ENCODE measurements at places on chromosomes 1 and 21.

GRCh38 chr1:64282351-64282750 lies 78.9 kb downstream of the UBE2U start:
- no peak for DNase-seq

DNA sequence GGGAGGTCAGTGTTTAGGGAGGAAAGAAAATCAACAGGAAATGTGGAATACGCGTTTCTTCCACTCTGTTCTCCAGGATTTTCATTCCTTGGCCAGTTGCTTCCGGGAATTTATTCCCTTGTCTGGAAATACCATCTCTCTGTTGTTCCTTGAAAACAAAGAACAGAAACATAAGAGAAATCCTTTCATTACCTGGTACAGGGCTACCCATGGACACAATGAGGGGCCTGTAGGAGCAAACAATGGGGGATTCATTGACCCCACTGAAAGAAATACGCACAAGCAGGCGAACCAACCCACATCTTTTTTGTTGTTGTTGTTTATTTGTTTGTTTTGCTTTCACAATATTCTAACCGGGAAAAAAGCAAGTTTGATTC lies 20.0 kb upstream of the BACE2 start:
- DNase-seq, result no peak

- DNase-seq, result peak; percentile 86
Observed at GRCh38 chr1:2044510-2045319, 5.5 kb upstream of the PRKCZ start.

- DNase-seq, result no peak
Observed at GRCh38 chr1:179870870-179871269, 6.7 kb downstream of the TOR1AIP2 start.

DNA sequence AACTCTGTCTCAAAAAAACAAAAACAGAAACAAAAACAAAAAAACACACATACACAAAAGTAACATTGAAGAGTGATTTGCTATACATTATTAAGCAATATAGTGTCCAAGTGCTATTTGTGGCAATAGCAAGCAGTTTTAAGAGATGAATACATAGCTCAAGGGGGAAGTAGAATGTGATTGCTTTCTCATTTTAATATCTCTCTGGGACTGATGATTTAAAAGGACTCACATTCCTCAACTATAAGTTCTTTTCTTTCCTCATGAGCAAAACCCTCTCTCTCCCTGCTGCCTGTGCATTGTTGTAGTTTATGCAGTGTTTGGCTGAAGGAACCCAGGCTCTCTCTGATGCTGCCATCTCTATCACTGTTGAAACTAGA lies 47.0 kb upstream of the CSF1 start:
- DNase-seq, result no peak

- DNase-seq, result no peak
Observed at GRCh38 chr1:179030130-179030529, 4.4 kb downstream of the FAM20B start.

- no peak for DNase-seq
Observed at GRCh38 chr1:198640174-198640573, 1.3 kb downstream of the PTPRC start.

DNA sequence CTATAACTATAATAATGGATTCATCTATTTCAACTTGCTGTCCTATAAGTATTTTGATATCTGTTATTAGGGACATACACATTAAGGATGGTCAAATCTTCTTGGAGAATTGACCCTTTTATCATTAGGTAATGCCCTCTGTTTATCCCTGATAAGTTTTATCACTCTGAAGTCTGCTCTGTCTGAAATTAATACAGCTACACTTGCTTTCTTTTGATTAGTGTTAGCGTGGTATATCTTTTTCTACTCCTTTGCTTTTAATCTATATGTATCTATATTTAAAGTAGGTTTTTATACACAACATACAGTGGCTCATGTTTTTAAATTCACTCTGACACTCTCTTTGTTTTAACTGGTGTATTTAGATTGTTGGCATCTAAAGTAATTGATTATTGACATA lies 69.9 kb upstream of the EXO1 start:
- DNase-seq, result no peak

GRCh38 chr1:110393286-110393685 lies 2.5 kb upstream of the SLC16A4 start:
- DNase-seq, result no peak

GRCh38 chr1:229552732-229553131 lies 5.8 kb downstream of the ABCB10 start:
- DNase-seq, result no peak

GRCh38 chr1:65953170-65953569 lies 160.5 kb downstream of the PDE4B start:
- no peak for DNase-seq

- DNase-seq, result no peak
Observed at GRCh38 chr1:226576601-226577000, 28.0 kb downstream of the STUM start.

- DNase-seq, result no peak
Observed at GRCh38 chr1:75136921-75137641, 2.9 kb downstream of the LHX8 start.

DNA sequence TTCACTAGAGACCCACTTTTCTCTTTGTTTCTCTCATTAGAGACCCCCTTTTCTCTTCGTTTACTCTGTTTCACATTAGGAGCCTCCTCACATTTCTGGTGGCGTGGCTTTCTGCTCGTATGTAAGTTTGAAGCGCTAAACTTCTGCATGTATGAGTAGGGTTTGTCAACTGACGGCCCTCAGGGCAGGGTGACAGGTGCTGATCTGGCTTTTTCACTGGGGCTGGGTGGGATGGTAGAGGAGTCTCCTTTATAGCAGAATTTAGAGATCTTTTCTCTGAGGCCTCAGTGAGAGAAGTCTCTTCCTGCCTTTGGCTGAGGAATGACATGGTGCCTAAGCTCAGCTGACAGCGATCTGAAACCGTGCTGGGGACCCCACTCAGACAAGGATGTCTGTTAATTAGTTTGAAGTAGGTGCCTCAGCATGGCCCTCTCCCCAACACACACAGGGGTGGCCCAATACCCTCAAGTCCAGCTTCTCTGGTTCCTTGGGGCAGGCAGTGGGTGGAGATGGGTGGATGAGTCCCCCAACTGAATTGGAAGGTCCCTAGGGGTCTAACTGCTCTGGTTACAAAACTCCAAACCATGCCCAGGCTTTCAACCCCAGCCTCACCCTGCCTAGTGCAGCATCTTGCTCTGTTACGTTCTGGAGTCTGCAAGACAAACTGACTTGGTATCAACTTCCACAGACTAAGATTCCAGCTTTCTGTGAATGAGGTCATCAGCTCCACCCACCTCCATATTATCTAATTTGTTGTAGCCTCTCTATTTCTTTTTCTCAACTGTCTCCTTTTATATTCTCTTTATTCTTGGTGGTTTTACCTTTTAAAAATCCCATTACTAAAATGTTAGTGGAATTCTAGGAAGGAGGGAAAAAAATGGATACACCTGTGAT lies 3.2 kb downstream of the SLC1A7 start:
- no peak for DNase-seq

GRCh38 chr1:178486100-178487069 lies 10.4 kb downstream of the CLEC20A start:
- DNase-seq, result no peak

DNA sequence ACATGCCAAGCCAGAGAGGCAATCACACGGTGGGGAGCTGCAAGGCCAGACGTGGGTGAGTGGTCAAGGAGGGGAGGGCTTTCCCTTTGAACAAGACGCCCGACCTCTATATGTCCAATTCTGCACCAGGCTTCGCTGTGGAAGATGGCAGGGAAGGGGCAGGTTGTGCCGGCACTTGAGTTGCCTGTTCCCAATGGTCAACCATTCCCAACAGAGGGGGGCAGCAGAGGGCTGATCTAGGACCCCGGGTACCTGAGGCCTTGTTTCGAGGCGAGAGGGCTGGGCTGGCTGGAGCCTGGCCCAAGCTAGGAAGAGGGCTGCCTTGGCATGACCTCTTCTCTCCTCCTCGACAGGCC lies 64.9 kb downstream of the TMEM53 start:
- DNase-seq, result peak; percentile 37
